ENCODE measurements at places on chromosomes 1 and 21.

DNA sequence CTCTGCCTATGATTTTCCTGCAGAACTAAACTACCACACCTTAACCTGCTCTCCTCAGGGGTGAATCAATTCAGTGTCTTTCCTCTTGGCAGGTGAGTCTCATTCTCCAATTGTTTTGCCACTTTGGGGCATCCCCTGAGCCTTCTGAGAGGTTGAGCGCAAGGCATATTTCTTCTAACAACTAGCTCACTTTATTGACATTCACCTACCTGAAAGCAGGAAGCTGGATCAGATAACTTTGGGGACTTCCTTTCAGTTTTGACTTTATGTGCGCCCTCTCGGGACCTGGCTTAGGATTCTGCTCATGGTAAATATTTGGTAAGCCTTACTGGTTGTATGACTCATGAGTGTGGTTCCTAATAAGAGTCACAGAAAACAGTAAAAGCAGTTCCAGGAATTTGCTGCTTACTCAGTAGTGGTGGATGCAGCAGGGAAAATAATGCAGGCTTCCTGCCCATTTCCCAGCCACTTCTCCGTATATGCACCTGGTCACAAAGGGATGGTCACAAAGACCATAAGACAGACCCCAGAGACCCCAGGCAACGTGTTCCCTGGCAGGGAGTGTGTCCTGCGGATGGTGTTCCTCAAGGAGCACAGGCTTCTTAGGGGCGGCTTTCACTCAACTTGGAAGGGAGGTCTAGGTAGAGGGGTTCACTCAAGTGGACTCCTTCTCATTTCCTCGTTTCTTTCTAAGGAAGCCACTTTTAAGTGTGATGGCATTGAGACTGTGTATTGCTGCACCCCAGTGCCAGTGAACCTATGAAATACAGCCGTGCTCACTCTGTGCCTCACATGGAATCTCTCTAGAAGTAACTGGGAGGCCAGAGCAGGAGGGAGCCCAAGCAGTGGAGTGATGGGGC is 22.0 kb upstream of the BATF3 start:
- DNase-seq = no peak

- DNase-seq = no peak
These were observed 206.8 kb upstream of the TMEM51 start for GRCh38 chr1:14946684-14947238.

DNA sequence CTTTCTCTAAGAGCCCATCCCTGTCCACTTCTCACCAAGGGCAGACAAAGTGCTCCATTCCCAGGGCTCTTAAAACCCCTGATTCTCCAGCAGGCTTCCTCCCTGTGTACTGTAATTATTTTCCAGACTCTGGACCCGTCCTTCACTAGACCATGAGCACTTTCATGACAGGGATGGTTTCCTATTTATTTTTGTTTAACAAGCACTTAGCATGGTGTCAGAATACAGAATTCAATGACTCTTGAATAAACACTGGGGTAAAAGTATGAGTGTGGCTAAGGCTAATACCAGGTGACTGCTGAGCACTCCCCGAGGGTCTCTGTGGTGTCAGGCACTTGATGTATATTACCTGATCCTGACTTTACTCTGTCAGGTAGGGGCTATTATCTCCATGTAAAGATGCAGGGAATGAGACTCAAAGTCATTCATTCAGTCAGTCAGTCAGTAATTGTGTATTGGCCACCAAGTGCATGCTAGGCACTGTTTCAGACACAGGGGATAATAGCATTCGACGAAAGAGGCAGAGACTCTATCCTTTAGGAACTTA is 47.2 kb downstream of the C1orf21 start:
- DNase-seq = no peak

DNA sequence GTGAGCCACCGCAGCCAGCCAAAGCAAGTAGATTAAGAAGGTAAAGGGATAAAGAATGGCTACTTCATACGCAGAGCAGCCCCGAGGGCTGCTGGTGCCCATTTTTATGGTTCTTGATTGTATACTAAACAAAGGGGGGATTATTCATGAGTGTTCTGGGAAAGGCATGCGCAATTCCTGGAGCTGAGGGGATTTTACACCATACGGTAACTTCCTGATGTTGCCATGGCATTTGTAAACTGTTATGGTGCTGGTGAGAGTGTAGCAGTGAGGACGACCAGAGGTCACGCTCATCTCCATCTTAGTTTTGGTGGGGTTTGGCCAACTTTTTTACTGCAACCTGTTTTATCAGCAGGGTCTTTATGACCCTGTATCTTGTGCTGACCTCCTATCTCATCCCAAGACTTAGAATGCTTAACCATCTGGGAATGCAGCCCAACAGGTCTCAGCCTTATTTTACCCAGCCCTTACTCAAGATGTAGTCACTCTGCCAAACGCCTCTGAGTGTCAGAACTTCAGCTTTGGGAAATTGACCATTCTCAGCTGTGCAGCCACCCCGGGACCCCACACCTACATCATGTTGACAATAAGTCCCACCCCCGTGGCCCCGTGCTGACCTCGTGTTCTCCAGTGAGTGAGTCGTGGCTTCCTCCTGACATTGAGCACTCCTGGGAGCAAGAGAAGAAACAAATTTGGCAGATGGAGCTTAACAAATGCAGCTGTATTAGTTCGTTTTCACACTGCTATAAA is 149.4 kb upstream of the COL6A1 start:
- DNase-seq = no peak

DNA sequence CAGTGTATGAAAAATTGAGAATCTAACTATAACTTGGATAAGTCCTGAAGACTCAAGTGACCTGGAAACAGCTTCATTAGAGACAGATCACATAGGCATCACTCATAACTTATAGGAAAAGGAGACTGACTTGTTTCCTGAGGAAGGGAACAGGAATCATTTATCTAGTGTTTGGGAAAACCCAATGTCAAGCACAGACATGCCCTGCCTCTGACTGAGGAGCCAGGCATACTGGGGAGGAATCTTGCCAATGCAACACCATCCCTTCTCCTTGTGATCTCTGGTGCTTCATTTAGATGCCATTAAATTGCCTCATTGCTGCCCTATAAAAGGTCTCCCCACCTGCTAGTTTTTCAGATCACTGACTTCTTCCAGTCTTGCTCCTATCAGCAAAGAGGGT is 10.3 kb downstream of the LCE4A start:
- no peak for DNase-seq

GRCh38 chr1:58986996-58987767 is 203.3 kb upstream of the JUN start:
- no peak for DNase-seq

- DNase-seq = no peak
These were observed 352.6 kb downstream of the MRPL39 start for GRCh38 chr21:25254491-25255174.

DNA sequence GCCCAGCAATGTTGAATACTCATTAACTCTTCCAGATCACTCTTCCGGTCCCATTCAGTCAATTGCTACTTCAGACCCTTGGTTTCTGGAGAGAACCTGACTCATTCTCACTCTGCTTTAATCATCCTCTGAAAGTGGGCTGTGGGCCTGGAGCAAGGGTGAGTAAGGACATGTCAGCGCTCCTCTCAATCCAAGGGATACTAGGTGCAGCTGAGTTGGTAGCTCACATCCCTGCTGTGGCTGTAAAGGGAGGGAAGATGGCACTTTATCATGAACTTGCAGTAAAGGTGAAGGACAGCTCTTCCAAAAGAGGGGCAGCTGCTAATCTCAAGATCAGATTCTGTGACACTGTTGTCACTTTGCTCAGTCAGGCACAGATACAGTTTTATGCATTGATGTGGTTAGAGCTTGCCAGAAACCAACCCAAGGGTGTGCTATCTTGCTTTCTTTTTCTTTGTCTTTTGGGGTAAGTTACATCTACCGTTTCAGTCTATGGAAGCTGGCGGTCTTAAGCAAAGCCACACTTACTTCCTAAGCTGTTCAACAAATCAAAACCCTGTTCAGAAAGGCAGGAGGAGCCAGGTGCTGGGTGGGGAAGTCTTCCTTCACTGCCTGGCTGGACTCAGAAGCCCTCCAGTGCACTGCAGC is 26.5 kb upstream of the NTPCR start:
- DNase-seq = no peak

GRCh38 chr1:23475134-23475628 is 8.8 kb downstream of the ASAP3 start:
- no peak for DNase-seq

DNA sequence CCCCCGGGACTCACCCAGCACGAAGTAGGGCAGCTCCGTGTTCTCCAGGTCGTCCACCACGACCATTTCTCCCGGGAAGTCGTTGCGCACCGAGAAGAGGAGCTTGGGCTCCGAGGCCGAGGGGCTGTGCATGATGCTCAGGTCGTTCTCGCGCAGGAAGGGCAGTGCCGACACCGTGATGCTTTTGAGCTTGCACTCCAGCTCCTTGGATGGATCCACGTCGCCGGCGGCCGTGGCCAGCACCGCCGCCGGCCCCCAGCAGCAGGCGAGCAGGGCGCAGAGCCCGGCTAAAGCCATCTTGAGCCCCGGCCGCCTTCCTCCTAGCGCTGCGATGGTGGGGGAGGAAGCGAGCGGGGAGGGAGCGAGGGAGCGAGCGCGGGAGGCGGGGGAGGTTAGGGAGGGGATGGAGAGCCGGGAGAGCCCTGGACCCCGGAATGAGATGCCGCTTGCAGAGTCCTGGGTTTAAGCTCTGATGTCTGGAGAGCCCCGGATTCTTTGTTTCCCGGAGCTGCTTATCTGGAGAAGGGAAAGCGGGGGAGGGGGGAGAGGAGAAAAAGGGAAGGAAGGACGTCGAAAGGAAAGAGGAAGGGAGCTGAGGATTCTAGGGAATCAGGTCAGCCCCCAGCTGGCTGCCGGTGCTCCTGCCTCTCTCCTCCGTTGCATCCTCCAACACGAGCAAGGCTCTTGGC is at the start of gene ASTN1:
Gene ASTN1, minus strand, starts transcription at position 333 of the 689 bp plus-strand sequence. Its CDS starts 36 bp downstream, at position 297.
- DNase-seq = no peak

DNA sequence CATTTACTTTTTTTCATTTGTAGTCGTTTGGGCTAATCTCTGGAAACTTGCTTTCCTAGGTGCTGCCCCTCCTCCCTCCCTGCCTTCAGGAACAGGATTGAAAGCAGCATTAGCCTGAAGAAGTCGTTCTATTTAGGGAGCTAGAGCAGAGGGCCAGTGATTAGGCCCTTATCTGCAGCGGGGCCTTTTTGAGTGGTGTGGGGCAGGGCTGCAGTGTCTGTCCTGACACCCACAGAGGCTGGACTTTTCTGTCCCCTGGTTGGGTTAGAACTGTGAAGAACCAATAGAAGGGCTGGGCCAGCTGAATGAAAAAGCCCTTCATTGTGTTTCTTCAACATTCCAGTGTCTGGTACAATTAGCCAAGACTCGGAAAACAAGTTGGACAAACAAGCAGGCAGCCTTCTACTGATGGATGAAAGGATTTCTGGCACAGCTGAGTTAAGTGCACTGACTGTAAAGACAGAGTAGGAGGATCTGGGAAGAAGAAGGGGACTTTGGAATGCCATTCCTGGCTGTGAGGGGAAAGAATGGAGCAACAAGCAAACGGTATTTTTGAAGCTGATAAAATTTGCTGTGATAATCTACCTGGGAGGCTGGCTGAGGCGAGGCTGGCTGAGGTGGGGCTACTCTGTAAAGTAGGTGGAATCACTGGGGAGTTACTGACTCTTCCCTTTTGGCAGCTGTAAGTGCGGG is 9.7 kb downstream of the MACF1 start:
- DNase-seq = peak; percentile 67

- DNase-seq = no peak
These were observed 249.6 kb upstream of the BEND5 start for GRCh38 chr1:49026230-49026811.

DNA sequence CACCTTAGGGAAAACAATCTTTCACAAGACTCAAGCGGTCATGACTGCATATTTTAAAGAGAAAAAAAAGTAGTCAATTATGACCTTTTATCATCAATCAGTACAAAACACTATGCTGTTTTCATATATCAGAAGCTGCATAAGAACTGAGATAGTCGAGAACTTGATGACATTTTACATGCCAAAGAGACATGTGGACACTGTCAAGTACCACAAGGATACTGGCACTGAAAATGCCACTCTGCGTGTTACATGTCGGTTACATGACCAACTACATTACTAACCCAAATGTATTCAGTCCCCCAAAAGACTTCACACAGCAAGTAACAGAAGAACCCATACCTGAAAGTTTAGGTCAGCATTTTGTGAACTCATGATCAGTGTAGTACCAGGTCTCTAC is 975.0 kb upstream of the ADGRL4 start:
- DNase-seq = no peak

GRCh38 chr1:208247696-208248095 is 3.5 kb upstream of the PLXNA2 start:
- no peak for DNase-seq

GRCh38 chr1:212127221-212127620 is 91.7 kb downstream of the DTL start:
- DNase-seq = no peak

DNA sequence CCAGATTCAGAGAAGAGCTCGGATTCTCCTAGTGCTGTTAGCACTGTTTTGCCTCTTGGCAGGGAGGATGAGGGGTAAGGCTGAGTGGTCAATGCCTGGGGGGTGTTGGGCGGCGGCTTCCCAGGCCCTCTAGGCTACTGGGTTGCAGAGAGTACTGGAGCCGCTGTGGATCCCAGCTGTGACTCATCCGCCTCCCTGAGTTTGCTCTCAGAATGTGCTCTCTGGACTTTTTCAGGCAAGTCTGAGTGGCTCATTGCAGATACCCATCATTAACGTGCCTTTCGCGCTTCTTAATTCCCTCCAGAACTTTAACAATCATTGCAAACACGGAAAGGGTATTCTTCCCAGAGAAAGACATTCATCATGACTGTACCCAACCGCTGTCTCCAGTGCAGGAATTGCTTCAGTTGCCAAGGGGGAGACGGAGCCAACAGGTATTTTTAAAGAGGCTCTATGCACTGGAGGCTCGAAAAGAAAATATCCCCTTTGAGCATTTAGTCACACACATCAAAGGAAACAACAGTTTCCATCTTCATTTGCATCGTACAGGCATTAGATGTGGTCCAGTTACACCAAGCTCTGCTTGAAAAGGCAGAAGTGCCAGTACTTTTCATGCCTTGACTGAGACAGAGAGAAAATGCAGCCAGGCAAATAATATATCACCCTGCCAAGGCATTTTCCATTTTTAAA is 14.4 kb upstream of the CAMTA1 start:
- DNase-seq = no peak

- DNase-seq = no peak
These were observed 7.4 kb downstream of the SMIM1 start for GRCh38 chr1:3779912-3780416.

DNA sequence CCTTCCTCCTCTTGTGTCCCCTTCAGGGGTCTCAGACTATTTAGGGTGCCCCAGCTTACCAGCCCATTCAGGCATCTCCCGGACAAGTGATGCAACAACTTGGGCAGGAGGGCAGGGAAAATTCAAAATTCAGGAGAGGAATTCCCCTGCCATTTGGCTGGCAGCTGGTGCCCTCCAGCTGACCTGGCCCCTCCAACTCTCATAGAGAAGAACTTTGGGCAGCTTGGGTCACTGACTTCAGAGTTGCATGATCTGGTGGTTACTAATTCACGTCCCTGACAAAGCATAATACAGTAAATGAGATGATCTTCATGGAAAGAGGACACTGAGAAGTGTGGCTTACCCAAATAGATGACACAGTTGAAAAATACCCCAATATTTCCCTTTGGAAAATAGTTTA is at the start of gene FCAMR:
Gene FCAMR, minus strand, starts transcription at position 15 of the 400 bp plus-strand sequence. CDS start 335 bp downstream, outside the sequence.
- DNase-seq = no peak
